Endothelial cell (in vitro differentiated cells): ENCODE measurements at places on chromosomes 5 and 9.

GRCh38 chr5:133754575-133755169 is 142.3 kb upstream of the FSTL4 start:
- peak; percentile 60 for DNase-seq
- H3K27ac ChIP-seq = no peak overlapping the region
- H3K36me3 ChIP-seq = no peaks in the 10 kb centered on the region
- no peaks in the 10 kb centered on the region for H3K27me3 ChIP-seq

DNA sequence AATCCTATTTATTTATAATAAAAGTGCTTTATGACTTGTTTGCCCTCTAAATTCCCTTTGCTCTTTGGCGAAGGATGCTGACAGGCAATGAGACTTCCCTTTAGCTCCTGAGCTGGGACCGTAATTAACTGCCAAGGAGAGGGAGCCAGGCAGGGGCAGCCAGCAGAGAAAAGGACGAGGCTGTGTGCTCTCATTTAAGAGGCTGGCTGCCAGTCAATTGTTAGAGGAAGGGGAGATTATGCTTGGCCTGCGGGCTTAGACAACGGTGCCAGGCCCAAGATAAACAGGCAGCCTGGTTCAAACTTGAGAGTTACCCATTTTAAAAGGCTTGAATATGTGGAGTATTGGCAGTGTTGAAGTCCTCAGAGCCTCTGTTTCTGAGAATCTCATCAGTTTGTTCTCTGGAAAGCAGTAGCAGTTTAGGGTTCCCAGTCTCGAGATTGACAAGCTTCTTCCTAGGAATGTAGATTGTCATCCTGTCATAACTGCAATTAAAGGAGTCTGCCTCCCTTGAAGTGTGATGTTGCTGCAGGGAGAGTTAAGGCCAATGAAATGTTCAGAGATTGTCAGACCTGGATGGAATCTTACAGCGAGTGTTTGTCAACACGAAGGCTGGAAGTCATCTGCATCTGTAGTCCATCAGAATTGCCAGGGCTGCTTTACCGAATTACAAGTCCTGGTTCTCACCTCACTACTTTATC is 113.2 kb downstream of the JAKMIP2 start:
- no peaks in the 10 kb centered on the region for H3K36me3 ChIP-seq
- no peak overlapping the region for H3K4me3 ChIP-seq
- no peaks in the 10 kb centered on the region for H3K27me3 ChIP-seq
- H3K4me1 ChIP-seq = no peaks in the 10 kb centered on the region
- no peak for DNase-seq

DNA sequence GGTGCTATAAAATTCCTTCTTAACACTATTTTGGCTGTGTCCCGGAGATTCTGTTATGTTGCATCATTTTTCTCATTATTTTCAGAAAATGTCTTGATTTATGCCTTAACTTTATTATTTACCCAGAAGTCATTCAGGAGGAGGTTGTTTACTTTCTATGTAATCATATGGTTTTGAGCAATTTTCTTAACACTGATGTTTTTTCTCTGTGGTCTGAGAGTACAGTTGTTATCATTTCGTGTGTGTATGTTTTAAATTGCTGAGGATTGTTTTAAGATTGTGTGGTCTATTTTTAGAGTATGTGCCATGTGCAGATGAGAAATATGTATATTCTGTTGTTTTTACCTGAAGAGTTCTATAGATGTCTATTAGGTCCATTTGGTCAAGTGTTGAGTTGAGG is 498.1 kb upstream of the ZNF608 start:
- H3K36me3 ChIP-seq = no peaks in the 10 kb centered on the region
- no peak overlapping the region for H3K27ac ChIP-seq
- H3K4me1 ChIP-seq = no peaks in the 10 kb centered on the region
- no peaks in the 10 kb centered on the region for H3K27me3 ChIP-seq
- no peak overlapping the region for H3K4me3 ChIP-seq

DNA sequence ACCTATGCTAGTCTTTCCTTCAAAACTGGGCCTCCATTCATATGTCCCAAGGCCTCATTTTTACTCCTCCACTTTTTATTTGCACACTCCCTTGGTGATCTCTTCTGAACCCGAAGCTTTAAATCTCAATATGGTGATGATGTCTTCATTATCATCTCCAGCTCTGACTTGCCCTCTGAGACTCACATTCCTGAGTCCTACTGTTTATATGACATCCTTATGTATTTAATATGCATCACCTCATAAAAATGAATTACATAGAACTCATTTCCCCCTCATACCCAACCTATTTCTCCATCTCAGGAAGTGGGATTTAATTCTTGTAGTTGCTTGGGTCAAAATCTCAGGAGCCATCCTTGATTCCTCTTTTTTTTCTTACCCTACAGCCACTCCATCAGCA is 473.0 kb downstream of the EBF1 start:
- no peak for DNase-seq
- H3K27ac ChIP-seq = no peak overlapping the region
- no peaks in the 10 kb centered on the region for H3K36me3 ChIP-seq
- peaks cover 1% of the 10 kb centered on the region for H3K27me3 ChIP-seq
- no peak overlapping the region for H3K4me3 ChIP-seq

DNA sequence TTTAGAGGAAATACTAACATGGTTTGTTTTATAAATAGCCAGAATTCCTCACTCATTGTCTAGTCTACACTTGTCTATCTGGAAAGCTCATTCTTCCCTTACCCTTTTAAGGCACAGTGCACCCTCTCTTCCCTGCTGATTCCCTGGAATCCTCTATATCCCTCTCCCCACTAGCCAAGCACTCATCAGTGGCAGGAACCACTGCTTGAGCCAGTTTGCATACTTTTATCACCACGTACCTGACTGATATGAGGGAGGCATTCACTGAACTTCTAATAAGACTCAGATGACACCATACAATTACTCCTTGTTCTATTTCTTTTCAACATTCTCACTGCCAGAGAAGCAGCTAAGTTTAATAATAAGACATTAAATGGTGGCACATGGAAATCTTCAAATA is 134.9 kb downstream of the EFNA5 start:
- no peak overlapping the region for H3K4me3 ChIP-seq
- peaks cover 4% of the 10 kb centered on the region for H3K36me3 ChIP-seq
- H3K27ac ChIP-seq = no peak overlapping the region

DNA sequence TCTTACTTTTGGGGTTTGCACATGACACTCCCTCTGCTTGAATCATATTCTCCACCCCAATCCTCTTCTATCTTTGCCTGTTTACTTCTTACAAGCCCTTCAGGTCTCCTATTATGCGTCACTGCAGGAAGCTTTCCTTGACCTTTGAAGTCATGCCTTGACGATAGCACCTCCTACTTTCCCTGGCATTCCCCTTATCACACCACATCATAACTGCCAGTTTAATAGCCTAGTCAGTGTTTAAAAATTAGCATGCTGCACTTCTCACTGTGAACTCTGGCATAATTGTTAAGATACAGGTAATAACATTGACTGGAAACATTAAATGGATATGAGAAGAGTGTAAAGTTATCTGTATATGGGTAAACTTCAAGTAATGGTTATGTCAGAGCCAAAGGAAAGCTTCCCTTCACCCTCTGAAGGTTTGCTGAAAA is 37.1 kb upstream of the CEP120 start:
- no peak overlapping the region for H3K27ac ChIP-seq
- H3K4me1 ChIP-seq = no peaks in the 10 kb centered on the region
- H3K36me3 ChIP-seq = no peaks in the 10 kb centered on the region

DNA sequence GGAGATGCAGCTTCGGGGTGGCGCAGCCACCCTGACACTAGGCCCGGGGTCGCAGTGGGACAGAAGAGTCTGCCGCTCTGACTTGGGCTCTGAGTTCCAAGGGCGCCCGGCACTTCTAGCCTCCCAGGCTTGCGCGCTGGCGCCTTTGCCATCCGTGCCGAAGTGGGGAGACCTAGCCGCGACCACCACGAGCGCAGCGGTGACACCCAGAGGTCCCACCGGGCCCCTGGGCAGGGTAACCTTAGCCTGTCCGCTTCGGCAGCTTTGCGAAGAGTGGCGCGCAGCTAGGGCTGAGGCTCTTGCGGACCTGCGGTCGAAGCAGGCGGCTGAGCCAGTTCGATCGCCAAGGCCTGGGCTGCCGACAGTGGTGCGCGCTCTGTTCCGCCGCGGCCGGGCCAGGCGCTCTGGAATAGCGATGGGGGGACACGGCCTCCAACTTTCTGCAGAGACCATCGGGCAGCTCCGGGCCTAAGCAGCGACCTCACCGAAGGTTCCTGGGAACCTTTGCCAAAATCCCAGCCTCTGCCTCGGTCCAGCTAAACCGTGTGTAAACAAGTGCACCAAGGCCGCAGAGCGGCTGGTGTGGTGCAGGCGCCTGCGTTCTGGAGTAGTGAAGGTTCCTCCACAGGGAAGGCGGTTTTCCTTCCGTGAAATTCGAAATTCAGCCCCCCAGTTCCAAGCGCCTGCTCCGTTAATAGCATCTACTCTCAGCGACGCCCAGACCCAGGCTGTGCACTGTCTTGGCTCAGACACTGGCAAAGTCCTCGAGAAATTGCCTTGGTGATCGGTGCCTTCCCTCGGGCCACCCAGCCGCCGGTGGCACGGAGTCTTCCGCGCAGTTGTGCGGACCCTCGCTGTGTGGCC is 7.4 kb downstream of the TLX3 start:
- peaks cover 5% of the 10 kb centered on the region for H3K36me3 ChIP-seq
- H3K27ac ChIP-seq = no peak overlapping the region
- DNase-seq = peak; percentile 40
- H3K27me3 ChIP-seq = peaks cover 39% of the 10 kb centered on the region
- H3K4me1 ChIP-seq = peaks cover 16% of the 10 kb centered on the region

DNA sequence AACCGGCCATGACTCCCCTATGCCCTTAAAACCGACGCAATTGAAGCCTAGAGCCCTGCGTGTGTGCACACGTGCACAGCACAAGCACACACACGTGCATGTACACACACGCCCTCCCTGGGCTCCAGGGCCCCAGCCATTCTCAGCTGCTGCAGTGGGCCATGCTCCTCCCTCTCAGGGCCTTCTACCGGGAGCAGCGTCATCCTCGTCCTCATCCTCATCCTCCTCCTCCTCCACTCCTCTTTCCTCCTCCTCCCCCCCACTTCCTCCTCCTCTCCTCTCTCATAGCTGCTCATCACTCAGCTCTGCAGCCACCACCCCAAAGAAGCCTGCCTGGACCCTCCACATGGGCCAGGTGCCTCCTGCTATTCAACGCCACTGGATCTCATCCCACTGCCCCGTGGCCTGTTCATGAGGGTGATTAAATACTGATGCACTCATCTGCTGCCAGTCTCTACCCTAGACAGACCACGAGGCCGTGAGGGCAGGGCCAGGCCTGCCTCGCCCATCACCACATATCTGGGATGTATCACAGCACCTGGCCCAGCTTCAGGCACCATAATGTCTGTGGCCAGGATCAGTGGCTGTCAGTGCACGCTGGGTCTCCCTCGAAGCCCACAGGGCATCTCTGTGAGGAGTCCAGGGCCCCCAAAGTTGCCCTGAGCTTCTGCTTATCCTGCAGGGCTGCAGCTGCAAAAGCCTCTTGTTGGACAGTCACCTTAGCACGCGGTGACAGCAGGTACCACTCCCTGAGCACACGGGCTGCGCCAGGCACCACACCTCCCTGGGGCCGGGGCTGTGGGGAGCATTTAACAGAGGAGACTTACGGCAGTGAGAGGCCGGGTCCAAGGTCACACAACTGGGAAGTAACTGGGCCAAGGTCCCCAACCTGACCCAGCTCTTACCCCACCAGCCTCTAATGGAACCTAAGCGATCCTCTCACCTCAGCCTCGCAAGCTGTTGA is 9.8 kb downstream of the FAM78A start:
- H3K4me3 ChIP-seq = no peak overlapping the region
- H3K27me3 ChIP-seq = peaks cover 6% of the 10 kb centered on the region
- H3K27ac ChIP-seq = no peak overlapping the region
- peaks cover 19% of the 10 kb centered on the region for H3K36me3 ChIP-seq
- no peak for DNase-seq
- peaks cover 40% of the 10 kb centered on the region for H3K4me1 ChIP-seq

DNA sequence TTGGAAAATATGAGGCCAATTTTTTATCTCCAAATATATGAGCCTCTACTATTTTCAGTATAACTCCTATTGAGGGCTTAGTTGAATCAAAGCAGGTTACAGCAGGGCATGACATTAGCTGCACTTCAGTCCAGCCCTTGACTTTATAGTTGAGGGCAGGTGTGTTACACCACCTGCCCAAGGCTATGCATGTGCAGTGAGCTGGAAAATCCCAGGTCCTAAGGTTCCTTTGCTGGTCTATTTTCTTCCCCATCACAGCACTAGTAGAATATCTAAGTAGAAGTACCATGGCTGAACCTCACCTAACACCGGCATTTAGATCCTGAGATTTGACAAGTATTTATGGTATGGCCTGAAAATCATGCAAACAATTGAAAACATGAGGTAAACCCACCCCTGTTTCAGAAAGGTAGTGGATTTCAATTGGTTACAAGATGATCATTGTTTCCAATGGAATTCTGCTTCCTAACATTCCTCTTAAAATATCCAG is 201.1 kb downstream of the SEMA5A start:
- no peaks in the 10 kb centered on the region for H3K27me3 ChIP-seq
- no peaks in the 10 kb centered on the region for H3K36me3 ChIP-seq
- H3K4me1 ChIP-seq = no peaks in the 10 kb centered on the region
- DNase-seq = no peak

DNA sequence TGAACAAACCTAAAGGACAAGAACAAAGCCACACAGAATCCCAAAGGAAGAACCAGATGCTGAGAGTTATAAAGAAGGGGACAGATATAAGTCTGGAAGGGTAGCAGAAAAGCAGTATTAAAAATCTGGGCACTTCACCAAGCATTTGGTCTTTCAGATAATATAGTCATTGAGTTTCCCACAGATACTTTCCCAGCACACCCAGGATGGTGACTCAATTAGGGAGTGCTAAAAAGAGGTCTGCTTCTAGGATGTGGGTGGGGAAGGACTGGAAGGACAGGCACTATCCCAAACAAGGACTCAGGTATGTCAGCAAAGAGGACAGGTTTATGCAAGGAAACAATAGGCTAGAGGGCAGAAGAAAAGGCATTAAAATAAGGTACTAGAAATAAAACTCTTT is 59.3 kb downstream of the DIAPH1 start:
- no peak overlapping the region for H3K4me3 ChIP-seq
- peaks cover 21% of the 10 kb centered on the region for H3K36me3 ChIP-seq
- H3K27ac ChIP-seq = peak overlapping the region; percentile 97
- no peak for DNase-seq

GRCh38 chr5:69368458-69369339 is 621 bp downstream of the AK6 start:
- H3K4me1 ChIP-seq = peaks cover 14% of the 10 kb centered on the region
- H3K27me3 ChIP-seq = no peaks in the 10 kb centered on the region
- DNase-seq = peak; percentile 11
- H3K27ac ChIP-seq = peak overlapping the region; percentile 98

GRCh38 chr5:54415896-54416601 is 39.5 kb upstream of the HSPB3 start:
- H3K4me1 ChIP-seq = peaks cover 5% of the 10 kb centered on the region
- no peak for DNase-seq
- peaks cover 4% of the 10 kb centered on the region for H3K27me3 ChIP-seq
- H3K36me3 ChIP-seq = peaks cover 4% of the 10 kb centered on the region
- no peak overlapping the region for H3K27ac ChIP-seq
